Stimulated activated CD4-positive, alpha-beta T cell treated with anti-CD3 and anti-CD28 coated beads, Interleukin-4, amount 100 ng/mL, for 4 hours (primary cell): ENCODE measurements at places on chromosomes 3 and 15.

DNA sequence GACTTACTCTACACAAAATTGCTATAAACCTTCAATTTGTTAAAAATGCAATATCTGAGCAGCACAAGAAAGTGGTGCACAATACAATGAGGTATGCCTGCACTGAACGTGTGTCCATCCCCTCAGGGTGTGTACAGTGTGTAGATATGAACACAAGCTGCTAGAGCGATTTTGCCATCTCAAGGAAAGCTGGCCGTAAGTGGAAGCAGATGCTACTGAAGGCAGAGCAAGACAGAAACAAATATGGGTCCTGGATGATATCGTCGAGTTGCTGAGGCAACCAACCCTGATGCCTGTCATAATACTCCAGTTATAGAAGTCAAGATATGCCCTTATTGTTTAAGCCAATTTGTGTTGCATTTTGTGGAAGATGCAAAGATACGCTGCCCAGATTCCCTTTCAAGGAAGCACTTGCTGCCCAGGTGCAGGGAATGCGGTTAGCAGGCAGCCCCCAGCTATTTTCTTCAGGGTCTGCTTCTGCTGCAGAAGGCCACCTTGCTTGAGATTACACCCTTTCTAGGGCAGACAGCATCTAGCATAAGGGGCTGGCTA lies 25.8 kb upstream of the EHHADH start:
- no peak for DNase-seq

GRCh38 chr15:90072978-90073640 lies 29.2 kb downstream of the IDH2 start:
- DNase-seq = no peak

- DNase-seq = peak; percentile 29
Measured at GRCh38 chr3:177037241-177037640, 160.0 kb downstream of the TBL1XR1 start.

DNA sequence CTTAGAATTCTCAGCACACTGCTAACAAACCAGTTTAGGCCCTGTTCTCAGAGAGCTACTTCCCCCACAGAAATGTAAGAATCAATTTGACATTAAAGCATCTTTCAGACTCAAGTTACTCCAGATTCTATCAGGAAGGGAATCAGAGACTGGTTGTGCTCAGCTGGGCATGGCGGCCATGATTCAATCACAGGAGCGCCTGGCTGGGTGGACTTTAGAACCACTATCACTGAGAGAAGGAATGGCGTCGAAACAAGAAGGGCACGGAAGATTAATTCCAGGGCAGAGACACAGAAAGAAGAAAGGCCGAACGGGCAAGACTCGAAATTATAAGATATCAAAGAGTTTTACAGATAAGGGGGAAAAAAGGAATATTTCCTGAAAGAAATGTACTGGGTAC lies 6.2 kb downstream of the TNIK start:
- no peak for DNase-seq

GRCh38 chr3:139187154-139187553 lies 142.5 kb upstream of the PRR23C start:
- DNase-seq = no peak

DNA sequence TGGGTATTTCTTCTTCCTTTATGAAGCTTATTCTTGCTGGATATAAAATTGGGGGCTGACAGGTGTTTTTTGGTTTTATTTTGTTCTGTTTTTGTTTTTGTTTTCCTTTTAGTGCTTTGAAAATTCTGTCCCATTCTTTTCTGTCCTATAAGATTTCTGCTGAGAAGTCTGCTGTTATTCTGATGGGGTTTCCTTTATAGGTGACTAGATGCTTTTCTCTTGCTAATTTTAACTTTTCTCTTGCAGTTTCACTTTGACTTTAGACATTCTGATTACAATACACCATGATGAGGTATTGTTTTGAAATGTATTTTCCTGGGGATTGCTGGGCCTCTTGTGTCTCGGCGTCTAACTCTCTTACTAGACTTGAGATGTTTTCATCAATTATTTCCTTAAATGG lies 22.8 kb downstream of the TTC14 start:
- DNase-seq = no peak

GRCh38 chr3:53804697-53805462 lies 41.3 kb downstream of the CHDH start:
- DNase-seq = no peak

- no peak for DNase-seq
Measured at GRCh38 chr3:118544458-118544857, 490.2 kb downstream of the IGSF11 start.

- no peak for DNase-seq
Measured at GRCh38 chr3:99541181-99541580, 97.2 kb upstream of the COL8A1 start.

DNA sequence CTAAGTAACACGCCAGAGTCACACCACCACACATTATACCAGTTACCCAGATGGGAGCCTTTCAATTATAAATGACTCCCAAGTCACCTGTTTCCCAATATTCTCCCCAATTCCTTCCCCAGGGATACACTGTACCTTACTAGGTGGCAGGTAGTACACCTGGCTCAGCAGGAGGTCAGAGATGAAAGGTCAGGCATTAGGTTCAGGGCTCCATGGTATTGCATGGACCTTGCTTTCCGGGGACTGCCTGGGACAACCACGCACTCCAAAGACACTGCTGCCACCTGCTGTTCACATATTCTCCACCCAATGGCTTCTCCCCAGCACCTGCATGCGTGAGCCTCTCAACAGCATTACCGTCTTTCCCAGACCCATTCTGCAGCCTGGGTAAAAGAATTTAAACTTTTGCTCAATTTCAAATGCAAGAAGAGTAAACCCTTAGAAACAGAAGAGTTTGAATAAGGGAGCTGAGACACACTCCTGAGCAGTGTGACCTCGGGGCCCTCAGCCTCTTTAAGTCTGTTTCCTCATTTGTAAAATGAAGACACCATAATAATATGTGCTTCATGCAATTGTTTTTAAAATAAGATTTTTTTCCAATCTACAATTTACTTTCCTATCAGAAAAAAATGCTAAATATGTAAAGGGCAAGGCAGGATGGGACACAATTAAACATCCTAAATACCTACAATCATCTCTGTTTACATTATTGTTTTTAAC lies 28.0 kb upstream of the LACTB start:
- peak; percentile 56 for DNase-seq

GRCh38 chr15:40891810-40892446 lies 2.3 kb upstream of the VPS18 start:
- no peak for DNase-seq

GRCh38 chr3:161016417-161017313 lies 88.5 kb downstream of the B3GALNT1 start:
- no peak for DNase-seq

GRCh38 chr3:114839476-114839875 lies 307.6 kb downstream of the ZBTB20 start:
- DNase-seq = no peak

DNA sequence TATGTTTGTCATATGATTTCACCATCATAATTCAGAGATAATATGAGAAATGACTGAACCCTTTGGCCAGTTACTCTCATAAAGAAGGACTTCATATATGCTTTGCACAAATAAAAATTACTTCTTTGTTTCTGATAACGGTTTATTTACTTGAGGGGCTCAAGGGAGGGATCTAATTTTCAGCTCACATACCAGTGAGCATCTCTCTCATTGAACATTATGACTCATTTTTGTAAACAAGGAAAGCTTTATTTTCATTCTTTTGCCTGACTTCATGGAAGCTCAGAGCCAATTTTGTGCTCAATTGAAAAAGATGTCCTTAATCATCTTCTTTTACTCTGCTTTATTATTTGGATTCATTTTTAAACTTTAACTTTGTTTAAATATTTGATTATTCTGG lies 5.8 kb downstream of the NLGN1 start:
- DNase-seq = no peak
